ENCODE measurements at places on chromosomes 7 and 10. TPM values are rescaled to one million over a fixed set of nuclear protein-coding genes. Genes with fewer than 3 reads are reported as not detected.
A peak's percentile ranks its signal among the peaks of the same experiment; 100 is the strongest.

Gene LHFPL3
- not detected for total RNA-seq

Gene TMEM236
- total RNA-seq = 5.0 TPM

Gene TRDMT1
- total RNA-seq = 9.2 TPM

Gene UBE3C
- total RNA-seq = 56.9 TPM

Gene TES
- 94.0 TPM for total RNA-seq

Gene OPALIN
- not detected for total RNA-seq

Gene ACBD7
- total RNA-seq = not detected

Gene EPO
- not detected for total RNA-seq

Gene WNT8B
- total RNA-seq = not detected

- peaks cover 5% of the 10 kb centered on the region for H3K4me1 ChIP-seq
- H3K27ac ChIP-seq = no peak overlapping the region
- DNase-seq = no peak
- no peaks in the 10 kb centered on the region for H3K36me3 ChIP-seq
- no peak overlapping the region for H3K4me3 ChIP-seq
Measured at GRCh38 chr7:50552921-50553320, 12.3 kb downstream of the DDC start.

DNA sequence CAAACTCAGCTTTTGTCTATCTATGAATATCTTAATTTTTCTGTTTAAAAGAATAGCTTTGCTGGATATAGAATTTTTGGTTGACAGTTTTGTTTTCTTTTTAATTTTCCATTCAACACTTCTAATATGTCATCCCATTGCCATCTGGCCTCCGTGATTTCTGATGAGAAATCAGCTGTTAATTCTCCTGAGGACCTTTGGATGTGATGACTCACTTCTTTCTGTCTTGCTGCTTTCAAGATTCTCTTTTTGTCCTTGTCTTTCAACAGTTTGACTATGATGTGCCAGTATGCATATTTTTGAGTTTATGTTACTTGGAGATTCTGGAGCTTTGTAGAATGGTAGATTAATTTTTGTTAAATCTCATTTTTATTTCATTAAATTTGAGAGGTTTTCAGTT lies 38.4 kb downstream of the ZNF518A start:
- H3K4me3 ChIP-seq = no peak overlapping the region
- H3K4me1 ChIP-seq = no peaks in the 10 kb centered on the region
- H3K36me3 ChIP-seq = no peaks in the 10 kb centered on the region
- DNase-seq = no peak
- no peaks in the 10 kb centered on the region for H3K27me3 ChIP-seq

GRCh38 chr10:131549116-131549515 lies 237.6 kb upstream of the TCERG1L start:
- no peak for DNase-seq
- H3K36me3 ChIP-seq = no peaks in the 10 kb centered on the region

- H3K4me1 ChIP-seq = no peaks in the 10 kb centered on the region
- peak overlapping the region; percentile 33 for H3K27ac ChIP-seq
- DNase-seq = no peak
- H3K4me3 ChIP-seq = no peak overlapping the region
- H3K27me3 ChIP-seq = no peaks in the 10 kb centered on the region
- H3K36me3 ChIP-seq = no peaks in the 10 kb centered on the region
Measured at GRCh38 chr7:54823776-54824175, 64.8 kb upstream of the SEC61G start.

DNA sequence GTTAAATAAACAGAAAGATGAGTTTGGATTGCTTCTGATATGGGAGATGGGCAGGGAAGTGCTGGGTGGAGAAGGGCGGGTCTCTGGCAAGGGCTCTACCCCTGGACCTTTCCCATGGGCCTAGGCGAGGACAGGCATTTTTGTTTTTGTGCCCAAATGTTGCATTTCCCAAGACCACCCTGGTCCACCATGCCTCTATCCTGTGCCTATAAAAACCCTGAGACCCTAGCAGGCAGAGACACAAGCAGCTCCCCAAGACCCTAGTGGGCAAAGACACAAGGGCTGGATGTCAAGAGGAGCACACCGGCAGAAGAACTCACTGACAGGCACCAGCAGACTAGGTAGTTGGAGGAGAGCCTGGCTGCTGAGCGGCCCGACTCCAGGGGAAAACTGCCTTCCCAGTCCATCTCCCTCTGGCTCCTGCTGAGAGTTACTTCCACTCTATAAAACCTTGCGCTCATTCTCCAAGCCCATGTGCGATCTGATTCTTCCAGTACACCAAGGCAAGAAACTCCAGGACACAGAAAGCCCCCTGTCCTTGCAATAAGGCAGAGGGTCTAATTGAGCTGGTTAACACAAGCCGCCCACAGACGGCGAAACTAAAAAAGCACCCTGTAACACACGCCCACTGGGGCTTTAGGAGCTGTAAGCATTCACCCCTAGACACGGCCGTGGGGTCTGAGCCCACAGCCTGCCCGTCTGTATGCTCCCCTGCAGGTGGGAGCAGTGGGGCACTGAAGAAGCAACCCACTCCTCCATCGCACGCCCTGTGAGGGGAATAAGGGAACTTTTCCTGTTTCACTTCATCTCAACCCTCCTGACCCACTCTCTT lies 291.4 kb downstream of the PTPRN2 start:
- H3K4me3 ChIP-seq = no peak overlapping the region
- H3K4me1 ChIP-seq = no peaks in the 10 kb centered on the region
- H3K27me3 ChIP-seq = no peaks in the 10 kb centered on the region
- no peaks in the 10 kb centered on the region for H3K36me3 ChIP-seq

DNA sequence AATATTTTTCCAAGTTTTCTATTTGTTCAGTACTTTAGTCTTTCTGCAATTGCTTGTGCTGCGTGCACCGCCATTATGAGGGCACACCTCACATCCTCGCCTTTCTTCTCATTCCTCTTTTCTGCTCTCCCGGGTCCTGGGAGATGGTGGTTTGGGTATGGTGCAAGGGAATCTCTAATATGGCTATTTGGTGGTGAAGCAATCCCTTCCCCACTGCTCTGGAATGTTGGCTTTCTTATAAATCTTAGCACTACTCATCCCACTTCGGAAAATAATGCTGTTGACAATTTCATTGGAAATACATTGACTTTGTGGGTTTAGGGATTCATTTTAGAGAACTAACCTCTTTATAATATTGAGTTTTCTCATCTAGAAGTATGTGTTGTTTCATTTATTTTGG lies 1.9 kb upstream of the GCK start:
- H3K27ac ChIP-seq = no peak overlapping the region

DNA sequence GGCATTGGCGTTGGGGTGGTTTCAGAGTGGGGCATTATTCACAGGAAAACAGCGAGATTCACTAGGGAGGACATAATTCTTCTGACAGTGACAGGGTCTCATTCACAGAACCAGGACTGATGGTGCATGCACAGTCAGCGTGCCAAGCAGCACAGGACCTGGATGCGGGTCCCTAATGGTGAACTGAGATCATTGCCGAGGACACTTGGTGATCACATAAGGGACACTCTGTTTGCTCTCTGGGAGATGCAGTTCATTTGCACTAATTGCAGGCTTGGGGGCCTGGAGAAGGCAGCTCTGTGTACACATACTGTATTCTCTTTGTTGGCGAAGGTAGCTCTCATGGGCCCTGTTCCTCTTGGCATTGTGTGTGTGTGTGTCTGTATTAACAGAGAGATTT lies 716.1 kb downstream of the PHTF2 start:
- no peak for DNase-seq
- no peak overlapping the region for H3K27ac ChIP-seq
- H3K4me3 ChIP-seq = no peak overlapping the region
- H3K4me1 ChIP-seq = no peaks in the 10 kb centered on the region

GRCh38 chr7:5532536-5533335 lies 109.1 kb upstream of the TNRC18 start:
- peaks cover 22% of the 10 kb centered on the region for H3K4me1 ChIP-seq
- peak overlapping the region; percentile 100 for H3K27ac ChIP-seq
- peak; percentile 90 for DNase-seq
- H3K4me3 ChIP-seq = peak overlapping the region; percentile 99

DNA sequence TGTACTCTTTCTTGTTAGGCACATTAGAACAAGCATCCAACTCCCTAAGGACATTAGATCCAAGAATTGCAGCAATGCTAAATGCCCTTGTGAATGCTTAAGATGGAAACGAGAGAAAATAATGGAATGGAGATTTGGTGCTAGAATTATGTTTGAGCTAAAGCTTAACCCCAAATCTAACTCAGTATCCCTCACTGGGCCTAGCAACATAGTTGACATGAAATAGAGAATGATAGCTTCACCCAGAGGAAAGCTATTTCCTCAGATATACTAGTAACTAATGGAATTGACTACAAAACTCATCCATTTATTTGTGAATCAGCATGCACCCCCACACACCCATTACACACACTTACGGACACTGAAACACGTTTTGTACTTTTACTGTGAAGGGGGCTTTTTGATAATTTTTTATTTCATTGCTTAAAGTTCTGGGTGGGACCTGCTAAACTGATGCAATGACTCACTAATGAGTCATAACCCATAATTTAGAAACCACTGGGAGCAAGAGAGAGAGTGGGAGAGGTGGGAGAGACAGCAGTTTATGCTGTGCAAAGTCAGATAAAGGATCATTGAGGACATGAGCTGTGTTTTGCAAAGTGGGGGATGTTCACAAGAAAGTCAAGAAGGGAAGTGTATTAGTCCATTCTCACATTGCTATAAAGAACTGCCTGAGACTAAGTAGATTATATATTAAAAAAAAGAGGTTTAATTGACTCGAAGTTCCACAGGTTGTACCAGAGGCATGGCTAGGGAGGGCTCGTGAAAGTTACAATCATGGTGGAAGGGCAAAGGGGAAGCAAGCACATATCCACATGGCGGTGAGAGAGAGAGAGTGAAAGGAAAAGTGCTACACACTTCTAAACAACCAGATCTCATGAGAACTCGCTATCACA lies 382.7 kb downstream of the SFMBT2 start:
- no peaks in the 10 kb centered on the region for H3K4me1 ChIP-seq
- DNase-seq = no peak
- no peaks in the 10 kb centered on the region for H3K27me3 ChIP-seq
- no peaks in the 10 kb centered on the region for H3K36me3 ChIP-seq

GRCh38 chr7:54782829-54783228 lies 23.8 kb upstream of the SEC61G start:
- H3K36me3 ChIP-seq = no peaks in the 10 kb centered on the region
- H3K27ac ChIP-seq = no peak overlapping the region
- DNase-seq = no peak

DNA sequence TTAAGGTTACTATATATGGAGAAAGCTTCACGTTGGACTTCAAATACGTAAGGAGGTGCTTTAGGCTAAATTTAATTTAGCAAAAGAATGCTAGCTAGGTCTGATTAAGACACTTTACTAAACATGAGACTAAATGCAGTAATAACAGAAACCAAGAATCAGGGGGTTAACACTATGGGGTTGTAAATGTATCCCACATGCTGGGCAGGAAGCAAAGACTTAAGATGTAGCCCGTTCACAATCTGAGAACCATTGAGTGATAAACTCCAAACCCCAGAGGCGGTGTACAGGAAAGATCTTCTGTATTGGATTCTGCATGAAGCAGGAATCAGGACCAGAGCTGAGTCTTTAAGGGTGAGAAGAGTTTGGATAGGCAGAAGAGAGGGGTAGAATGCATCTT lies 60.4 kb downstream of the FZD1 start:
- no peaks in the 10 kb centered on the region for H3K36me3 ChIP-seq
- no peaks in the 10 kb centered on the region for H3K27me3 ChIP-seq
- H3K4me1 ChIP-seq = peaks cover 12% of the 10 kb centered on the region
- H3K4me3 ChIP-seq = no peak overlapping the region
- DNase-seq = no peak
- no peak overlapping the region for H3K27ac ChIP-seq

GRCh38 chr10:101113890-101114403 lies 17.2 kb upstream of the TLX1 start:
- no peaks in the 10 kb centered on the region for H3K4me1 ChIP-seq
- no peaks in the 10 kb centered on the region for H3K36me3 ChIP-seq
- no peak overlapping the region for H3K27ac ChIP-seq
- H3K27me3 ChIP-seq = peaks cover 57% of the 10 kb centered on the region
- no peak for DNase-seq

DNA sequence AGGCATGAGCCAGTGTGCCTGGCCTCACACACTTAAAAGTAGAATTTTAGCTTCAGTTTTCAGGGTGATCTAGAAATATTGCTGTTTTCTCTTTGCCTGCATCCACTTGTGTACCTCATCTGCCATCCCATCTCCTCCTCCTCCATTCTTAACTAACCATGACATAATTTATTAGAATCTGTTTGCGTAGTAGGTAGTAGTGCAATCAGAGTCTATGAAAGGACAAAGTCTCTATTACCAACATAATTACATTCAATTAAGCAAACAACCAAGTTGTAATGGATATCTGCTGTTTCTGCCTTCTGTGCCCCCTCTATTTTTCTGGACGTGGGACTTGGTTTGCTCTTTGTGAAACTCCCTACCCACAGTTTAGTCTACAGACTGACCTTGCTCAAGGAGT lies 72.9 kb downstream of the CDK14 start:
- H3K4me3 ChIP-seq = no peak overlapping the region
- H3K36me3 ChIP-seq = no peaks in the 10 kb centered on the region
- H3K4me1 ChIP-seq = no peaks in the 10 kb centered on the region
- H3K27ac ChIP-seq = no peak overlapping the region
- no peak for DNase-seq
- H3K27me3 ChIP-seq = no peaks in the 10 kb centered on the region

GRCh38 chr10:126902157-126902556 lies 3.1 kb upstream of the DOCK1 start:
- DNase-seq = no peak
- H3K27me3 ChIP-seq = no peaks in the 10 kb centered on the region
- H3K27ac ChIP-seq = no peak overlapping the region
- H3K4me3 ChIP-seq = no peak overlapping the region
- peaks cover 9% of the 10 kb centered on the region for H3K4me1 ChIP-seq

DNA sequence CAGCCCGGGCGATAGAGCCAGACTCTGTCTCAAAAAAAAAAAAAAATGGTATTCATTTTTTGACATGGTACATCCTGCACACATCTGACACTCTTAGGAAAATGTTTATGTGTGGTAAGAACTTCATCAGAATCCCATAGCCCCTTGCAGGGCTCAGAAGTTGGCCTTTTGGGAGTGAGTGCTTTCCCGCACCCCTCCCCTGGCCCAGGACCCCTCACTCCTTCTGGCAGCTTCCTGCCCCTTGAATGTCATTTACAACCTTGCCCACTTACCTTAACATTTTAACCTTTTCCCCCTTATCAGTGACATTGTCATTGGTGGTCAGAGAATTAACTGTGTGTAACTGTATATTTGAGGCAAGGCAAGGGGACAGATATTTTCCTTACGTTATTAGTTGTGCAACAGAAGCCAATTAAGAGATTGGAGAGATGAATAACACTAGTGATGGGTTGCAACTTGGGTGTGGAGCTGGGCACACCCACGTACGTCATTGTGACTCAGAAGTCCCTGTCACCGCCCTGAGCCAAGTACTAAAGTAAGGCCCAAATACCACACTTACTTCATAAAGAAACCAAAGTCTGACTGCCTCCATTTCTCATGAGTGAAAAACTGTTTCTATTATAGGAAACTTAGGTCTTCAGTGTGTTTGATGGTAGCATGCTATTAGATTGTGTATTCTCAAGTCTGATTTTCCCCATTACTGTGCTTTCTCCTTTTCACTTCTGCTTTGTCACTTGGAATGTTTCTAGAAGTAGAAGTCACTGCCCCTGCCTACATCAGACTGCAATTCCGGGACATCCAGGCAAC lies 31.6 kb downstream of the OGDH start:
- H3K4me3 ChIP-seq = no peak overlapping the region
- no peaks in the 10 kb centered on the region for H3K36me3 ChIP-seq
- no peaks in the 10 kb centered on the region for H3K27me3 ChIP-seq
- H3K27ac ChIP-seq = peak overlapping the region; percentile 84
- no peak for DNase-seq

GRCh38 chr10:86256690-86257315 lies 109.8 kb downstream of the GRID1 start:
- no peaks in the 10 kb centered on the region for H3K36me3 ChIP-seq
- no peak overlapping the region for H3K27ac ChIP-seq
- peak; percentile 33 for DNase-seq
- no peaks in the 10 kb centered on the region for H3K4me1 ChIP-seq
- no peak overlapping the region for H3K4me3 ChIP-seq

Data from upper lobe of right lung (tissue), 1 donor.